Activated naive CD4-positive, alpha-beta T cell treated with anti-CD3 and anti-CD28 coated beads, Interleukin-2, amount 50 U/mL, for 16 hours (primary cell): ENCODE measurements at places on chromosomes 3 and 15.

DNA sequence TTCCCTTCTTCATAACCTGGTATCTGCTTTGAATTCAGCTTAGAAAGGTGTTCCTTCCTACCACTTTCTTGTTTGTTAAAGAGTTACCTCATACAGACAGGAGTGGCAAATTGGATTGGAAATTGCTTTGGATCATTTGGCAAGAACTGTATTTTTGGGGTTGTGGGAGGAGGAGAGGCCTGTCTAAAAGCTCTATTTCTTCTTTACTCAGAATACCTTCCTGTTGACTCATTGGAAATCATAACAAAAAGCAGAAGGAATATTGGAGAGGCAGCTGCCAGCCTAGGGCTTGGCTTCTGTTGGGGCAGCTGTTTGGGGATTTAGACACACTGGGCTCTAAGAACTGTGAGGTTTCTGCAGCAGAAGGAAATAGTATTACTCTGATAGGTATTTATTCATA lies 14.2 kb downstream of the IQGAP1 start:
- no peak for DNase-seq

- no peak for DNase-seq
Observed at GRCh38 chr15:39099524-39099923, 481.4 kb upstream of the THBS1 start.

- DNase-seq = no peak
Observed at GRCh38 chr3:50472958-50473357, 30.5 kb downstream of the CACNA2D2 start.

DNA sequence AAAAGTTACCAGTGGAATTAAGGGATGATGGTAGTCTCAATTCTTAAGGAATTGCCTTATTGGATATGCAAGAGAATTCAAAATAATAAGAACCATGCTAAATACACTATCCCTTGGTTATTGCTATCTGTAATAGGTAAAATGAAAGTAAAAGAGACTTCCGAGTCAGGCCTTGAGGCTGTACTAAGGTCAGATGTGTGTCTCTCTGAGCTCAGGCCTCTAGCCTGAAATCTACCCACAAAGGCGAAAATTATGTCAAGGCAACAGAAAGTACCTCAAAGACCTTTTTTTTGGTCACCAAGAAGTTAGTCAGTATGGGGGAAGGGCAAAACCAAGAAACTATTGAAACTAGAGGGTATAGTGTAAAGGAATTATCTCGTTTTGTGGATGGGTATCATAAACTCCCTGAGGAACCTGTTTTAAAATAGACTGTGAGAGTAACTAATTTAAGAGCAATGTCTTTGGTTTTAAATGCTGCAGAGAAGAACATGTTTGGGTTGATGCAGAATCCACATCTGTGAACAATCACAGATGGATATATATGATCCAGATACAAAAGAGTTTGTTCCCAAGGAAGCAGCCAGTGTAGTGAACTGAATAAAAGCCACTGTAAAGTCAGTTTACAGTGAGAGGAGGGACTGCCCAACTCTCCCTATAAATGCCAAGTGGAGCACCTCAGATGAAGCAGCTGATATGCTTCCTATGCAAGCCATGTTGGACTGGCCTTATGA lies 382.3 kb upstream of the SEMA6D start:
- no peak for DNase-seq

DNA sequence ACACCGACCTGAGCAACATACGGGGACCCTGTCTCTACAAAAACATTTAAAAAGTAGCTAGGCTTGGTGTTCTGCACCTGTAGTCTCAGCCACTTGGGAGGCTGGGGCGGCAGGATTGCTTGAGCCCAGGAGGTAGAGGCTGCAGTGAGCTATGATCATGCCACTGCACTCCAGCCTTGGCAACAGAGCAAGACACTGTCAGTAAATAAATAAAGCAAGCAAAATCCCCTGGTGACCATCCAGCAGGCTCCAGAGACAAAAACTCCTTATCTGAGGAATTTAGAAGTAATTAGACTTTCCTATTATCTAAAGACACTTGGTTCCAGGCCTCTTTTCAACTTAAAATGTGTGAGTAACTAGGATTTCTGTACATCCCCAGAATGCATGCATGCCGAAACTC lies 29.5 kb upstream of the ZNF774 start:
- DNase-seq = no peak

GRCh38 chr3:169077394-169077906 lies 586.1 kb downstream of the MECOM start:
- DNase-seq = no peak

- DNase-seq = no peak
Observed at GRCh38 chr3:67593761-67594234, 60.6 kb downstream of the SUCLG2 start.

GRCh38 chr3:192092388-192093005 lies 631.5 kb downstream of the PYDC2 start:
- DNase-seq = no peak

DNA sequence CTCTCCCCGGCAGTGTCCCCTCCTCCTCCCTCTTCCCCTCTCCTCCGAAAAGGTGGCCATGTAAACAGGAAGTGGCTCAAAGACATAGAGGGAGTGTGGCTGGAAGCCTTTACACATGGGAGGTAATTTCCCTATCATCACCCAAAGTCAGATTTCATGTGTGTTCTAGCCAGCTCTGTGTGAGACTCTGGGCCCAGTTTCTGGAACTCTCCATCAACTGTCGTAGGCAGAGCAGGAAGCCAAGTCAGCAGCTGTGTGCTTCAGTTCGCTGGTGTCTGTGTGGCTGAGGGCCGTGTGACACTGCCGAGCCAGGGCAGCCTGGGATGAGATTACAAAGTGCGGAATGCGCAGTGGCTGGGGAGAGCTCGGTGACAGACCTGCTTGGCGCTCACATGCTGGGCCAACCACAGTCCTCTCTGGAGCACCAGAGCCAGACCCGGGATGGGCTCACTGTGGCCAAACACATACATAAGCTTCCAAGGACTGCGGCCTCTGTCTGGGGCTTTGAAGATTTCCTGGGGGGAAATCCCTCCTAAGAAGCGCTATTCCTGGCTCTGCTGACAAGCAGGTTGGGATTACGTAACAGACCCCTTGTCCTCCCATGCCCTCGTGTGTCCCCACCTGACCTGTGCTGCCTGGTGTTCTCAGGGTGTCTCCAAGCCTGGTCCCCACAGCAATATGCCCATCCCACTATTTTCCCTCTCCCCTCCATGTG lies 50.7 kb downstream of the UMPS start:
- DNase-seq = no peak

- DNase-seq = no peak
Observed at GRCh38 chr3:129022114-129023007, 21.3 kb downstream of the EFCC1 start.

- no peak for DNase-seq
Observed at GRCh38 chr15:50879016-50879617, 29.4 kb upstream of the AP4E1 start.

GRCh38 chr3:54176106-54176505 lies 53.8 kb downstream of the CACNA2D3 start:
- DNase-seq = no peak

- DNase-seq = no peak
Observed at GRCh38 chr15:43508991-43509659, 8.3 kb upstream of the MAP1A start.
